NCI-H774 (cell line): ENCODE measurements at places on chromosomes 12 and 14.

GRCh38 chr14:75827331-75827730 is 154.5 kb downstream of the TGFB3 start:
- DNase-seq, result no peak

DNA sequence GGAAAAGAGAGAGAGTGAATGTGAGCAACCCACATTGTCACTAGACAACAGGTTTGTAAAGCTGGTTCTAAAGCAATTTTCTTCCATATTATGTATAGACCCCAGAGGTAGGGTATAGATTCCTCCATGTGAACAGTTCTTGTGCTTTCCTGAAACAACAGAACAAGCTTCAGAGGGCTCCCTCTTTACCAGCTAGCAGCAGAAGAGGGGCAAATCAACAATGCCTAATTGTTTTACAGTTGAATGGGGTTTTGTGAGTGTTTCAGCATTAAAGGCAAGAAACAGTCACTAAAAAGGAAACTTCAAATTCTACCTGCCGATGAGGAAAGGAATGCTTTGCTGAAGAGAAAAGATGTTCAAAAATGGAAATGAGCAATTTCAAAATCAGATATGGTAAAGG is 341.2 kb upstream of the KITLG start:
- no peak for DNase-seq

GRCh38 chr14:92987713-92988510 is 65.0 kb downstream of the CHGA start:
- no peak for DNase-seq

DNA sequence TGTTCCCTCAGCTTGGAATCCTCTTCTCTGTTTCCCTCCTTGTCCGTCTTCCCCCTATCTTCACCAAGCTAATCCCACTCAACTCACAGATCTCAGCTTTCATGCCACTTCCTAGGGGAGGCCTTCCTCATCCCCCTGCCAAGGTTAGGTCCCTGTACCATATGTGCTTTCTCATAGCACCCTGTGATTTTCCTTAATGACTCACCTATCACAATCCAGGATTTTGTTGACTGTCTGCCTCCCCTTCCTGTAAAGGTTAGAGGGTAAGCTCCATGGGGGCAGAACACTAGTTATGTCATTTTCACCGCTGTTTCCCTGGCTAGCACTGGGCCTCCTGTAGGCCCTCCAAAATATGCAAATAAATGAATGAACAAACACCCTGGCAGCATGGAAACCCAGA is 57.6 kb downstream of the CRADD start:
- no peak for DNase-seq

GRCh38 chr14:32171469-32171868 is 30.4 kb upstream of the RNU6-7 start:
- DNase-seq, result no peak

- DNase-seq, result no peak
Measured at GRCh38 chr12:93970900-93971688, 177.3 kb upstream of the PLXNC1 start.

- no peak for DNase-seq
Measured at GRCh38 chr14:68786491-68787091, 6.3 kb downstream of the ZFP36L1 start.

DNA sequence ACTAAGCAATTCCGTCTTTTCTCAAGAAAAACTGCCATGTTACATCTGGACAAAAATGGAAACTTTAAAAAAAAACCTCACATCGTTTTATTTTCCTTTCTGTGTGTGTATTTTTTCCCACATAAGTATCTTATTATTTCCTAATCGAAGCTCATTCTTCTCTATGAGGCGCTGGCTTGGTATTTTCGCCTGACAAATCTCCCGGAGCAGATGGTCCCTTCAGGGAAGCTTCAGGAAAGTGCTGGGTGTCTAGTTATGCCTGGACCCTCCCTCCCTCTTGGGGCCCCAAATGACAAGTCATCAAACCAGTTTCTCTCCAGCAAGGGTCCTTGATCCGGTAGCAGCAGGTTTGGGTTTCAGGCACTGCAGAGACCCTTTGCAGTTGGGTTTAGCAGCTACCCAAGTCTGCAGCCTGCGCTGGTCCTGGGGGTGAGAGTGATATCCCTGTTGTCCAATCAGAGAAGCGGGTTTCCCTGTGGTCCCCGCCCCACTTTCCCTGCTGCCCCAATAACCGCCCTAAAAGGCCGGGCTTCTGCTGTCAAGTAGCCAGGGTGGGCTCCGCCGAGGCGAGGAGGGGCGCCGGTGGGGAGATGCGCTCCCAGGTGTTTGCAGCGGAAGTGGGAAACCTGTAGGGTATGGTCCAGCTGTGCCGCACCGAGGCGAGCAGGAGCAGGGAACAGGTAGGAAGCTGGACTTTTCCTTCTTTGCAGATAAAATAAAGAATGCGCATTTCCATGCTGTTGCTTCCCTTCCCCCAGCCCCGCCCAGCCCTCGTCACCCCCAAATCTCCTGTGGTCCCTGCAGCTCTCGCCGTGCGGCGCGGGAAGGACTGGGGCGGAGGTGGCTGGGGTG is at the start of gene CNTN1:
TSS of gene CNTN1 (plus strand) at position 527 of the 852 bp plus-strand sequence.
- DNase-seq, result peak; percentile 86

- peak; percentile 36 for DNase-seq
Measured at GRCh38 chr12:3135522-3136461, 58.6 kb downstream of the TSPAN9 start.

DNA sequence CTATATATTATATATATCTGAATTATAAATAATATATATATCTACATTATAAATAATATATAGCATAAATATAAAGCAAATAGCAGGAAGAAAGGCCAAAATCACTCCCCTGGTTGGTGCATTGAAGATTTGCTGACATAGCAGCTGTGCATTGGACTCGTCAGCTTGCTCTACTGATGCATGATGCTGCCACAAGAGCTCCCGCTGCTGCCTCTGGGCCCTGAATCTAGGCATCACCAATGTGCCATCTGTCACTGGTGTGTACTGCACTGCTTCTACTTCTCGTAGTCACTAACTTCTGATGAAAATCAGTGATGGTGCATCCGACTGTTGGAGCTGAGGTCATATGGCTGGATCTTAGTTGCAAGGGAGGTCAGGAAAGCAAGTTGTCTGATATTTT is 205.0 kb downstream of the ADAMTS20 start:
- no peak for DNase-seq

GRCh38 chr14:37596790-37597472 is 1.5 kb downstream of the TTC6 start:
- no peak for DNase-seq

DNA sequence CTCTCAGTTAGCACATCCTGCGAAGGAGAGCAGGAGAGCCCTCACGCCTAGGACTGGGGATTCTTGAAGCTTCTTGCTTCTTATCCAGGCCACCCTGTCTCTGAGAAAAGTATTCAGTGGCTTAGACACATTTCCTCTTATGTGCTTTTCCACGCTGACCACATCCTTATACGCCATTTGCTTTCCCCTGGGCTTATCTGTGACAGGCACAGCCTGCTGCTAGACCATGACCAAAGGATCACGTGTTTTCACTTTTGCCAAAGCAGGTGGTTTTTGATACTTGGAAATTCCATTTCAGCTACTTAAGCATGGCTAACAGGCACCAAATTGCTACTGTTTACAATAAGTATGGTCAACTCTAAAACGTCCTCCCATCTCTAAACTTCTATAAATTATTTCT is 587.4 kb downstream of the AACS start:
- no peak for DNase-seq

DNA sequence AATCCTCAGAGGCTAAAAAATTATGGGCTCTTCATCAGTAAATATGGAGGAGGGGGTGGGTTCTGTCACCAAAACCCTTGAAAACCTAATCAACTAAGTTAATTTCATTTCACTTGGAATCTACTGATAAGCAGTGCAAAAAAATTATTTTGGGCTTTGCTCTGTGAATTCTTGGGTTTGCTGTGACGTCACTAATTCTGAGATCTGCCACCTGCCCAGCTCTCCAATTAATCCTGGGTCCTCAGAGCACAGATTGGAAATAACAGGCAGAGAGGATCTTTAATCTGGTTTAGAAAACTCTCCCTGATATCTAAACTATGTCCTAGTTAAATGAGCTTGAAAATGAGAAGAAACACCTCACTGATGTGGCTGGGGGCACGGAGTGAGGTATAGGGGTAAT is 903.2 kb downstream of the AACS start:
- DNase-seq, result no peak

DNA sequence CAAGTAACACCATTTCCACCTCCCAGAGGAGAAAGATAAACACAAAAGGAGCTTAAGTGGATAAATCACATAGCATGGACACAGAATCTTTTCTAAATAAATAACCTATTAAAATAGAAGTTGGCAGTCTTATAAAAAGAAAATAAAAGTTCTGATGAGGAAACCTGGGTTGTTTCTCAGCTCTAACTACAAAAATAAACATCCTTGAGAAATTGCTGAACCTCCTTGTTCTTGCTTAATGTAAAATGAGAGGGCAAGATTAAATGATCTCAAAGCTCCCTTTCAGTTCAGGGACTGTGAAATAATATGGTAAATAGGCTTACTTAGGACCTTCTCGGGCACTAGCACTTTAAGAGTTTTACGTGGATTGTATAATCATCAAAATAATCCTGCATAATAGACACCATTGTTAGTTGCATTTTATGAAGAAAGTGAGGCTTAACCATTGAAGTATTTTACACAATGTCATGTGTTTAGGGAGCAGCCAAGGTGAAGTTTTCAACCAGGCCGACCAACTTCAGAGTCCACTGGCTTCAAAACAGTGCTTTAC is 214.0 kb upstream of the NOVA1 start:
- DNase-seq, result no peak

DNA sequence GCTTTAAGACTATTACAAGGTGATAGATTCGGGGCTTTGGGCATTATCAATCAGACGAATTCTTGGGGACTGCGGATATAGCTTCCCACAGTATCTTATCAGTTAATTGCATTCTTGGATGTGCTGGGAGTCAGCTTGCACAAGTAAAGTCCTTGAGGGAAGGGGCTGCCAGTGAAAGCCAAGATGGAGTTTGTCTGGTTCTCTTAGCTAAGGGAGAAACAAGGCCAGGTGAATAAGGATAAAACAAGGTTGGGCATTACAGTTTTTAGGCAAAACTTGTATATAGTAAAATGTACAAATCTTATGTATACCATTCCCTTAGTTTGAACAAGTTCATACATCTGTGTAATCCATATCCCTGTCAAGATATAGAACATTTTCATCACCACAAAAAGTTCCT is 5.5 kb downstream of the FBXO34 start:
- DNase-seq, result no peak

- DNase-seq, result no peak
Measured at GRCh38 chr12:48025281-48025680, 21.0 kb upstream of the COL2A1 start.

- DNase-seq, result no peak
Measured at GRCh38 chr12:532908-533565, 73.3 kb downstream of the B4GALNT3 start.

- DNase-seq, result no peak
Measured at GRCh38 chr12:38648813-38649212, 256.6 kb downstream of the CPNE8 start.

DNA sequence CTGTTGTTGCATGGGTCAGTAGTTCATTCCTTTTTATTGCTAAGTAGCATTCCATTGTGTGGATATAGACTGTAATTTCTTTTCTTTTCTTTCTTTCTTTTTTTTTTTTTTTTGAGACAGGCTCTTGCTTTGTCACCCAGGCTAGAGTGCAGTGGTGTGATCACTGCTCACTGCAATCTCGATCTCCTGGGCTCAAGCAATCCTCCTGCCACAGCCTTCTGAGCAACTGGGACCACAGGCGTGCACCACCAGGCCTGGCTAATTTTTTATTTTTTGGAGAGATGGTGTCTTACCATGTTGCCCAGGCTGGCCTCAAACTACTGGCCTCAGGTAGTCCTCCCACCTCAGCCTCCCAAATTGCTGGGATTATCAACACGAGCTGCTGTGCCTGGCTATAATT is 5.2 kb downstream of the ATP6V0A2 start:
- DNase-seq, result no peak

- DNase-seq, result no peak
Measured at GRCh38 chr12:94762259-94762942, 112.0 kb upstream of the TMCC3 start.

DNA sequence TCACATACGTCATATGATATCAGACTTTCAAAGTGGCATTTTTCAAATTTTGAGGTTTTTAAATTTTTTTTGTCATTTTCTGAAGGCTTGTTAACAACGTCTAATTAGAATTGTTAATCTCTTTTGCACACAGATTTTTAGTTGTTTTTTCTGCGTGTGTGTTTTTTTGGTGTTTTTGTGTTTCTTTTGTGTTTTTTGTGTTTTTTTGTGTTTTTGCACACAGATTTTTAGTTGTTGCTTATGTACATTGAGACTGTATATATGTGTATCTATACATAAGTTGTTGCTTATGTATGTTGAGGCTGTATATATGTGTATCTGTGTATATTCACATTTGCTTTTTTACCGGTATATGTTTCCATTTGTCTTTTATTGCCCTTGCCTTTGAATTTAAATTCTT is 30.8 kb downstream of the ARID2 start:
- DNase-seq, result no peak

DNA sequence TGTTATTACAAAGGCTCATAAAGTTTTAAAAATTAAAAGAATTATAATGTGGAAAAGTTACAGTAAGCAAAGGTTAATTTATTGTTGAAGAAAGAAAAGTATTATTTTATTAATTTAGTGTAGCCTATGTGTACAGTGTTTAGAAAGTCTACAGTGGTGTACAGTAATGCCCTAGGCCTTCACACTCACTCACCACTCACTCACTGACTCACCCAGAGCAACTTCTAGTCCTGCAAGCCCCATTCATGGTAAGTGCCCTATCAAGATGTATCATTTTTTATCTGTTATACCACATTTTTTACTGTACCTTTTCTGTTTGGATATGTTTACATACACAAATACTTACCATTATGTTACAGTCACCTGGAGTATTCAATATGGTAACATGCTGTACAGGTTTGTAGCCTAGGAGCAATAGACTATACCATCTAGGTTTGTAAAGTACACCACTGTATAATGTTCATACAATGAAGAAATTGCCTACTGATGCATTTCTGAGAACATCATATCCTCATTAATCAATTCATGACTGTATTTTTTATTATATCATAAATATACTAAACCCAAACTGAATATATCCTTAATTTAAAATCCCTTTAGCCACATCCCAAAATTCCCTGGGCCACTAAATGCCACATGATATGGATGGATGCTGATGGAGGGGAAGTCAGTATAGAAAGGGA is 43.6 kb upstream of the NID2 start:
- DNase-seq, result no peak

- no peak for DNase-seq
Measured at GRCh38 chr12:40225984-40226602, 1.3 kb downstream of the LRRK2 start.

GRCh38 chr12:7374423-7375144 is 69.4 kb downstream of the CD163L1 start:
- no peak for DNase-seq

DNA sequence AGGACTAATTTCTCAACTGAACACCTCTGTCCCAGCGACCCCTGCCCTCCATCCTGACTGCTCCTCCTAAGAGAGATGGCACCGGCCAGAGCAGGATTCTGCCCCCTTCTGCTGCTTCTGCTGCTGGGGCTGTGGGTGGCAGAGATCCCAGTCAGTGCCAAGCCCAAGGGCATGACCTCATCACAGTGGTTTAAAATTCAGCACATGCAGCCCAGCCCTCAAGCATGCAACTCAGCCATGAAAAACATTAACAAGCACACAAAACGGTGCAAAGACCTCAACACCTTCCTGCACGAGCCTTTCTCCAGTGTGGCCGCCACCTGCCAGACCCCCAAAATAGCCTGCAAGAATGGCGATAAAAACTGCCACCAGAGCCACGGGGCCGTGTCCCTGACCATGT is 756 bp downstream of the RNASE7 start:
- no peak for DNase-seq
